RPMI7951 (cell line): ENCODE measurements at places on chromosomes 7 and 10. TPM values are rescaled to one million over a fixed set of nuclear protein-coding genes. Genes with fewer than 3 reads are reported as not detected.

DNA sequence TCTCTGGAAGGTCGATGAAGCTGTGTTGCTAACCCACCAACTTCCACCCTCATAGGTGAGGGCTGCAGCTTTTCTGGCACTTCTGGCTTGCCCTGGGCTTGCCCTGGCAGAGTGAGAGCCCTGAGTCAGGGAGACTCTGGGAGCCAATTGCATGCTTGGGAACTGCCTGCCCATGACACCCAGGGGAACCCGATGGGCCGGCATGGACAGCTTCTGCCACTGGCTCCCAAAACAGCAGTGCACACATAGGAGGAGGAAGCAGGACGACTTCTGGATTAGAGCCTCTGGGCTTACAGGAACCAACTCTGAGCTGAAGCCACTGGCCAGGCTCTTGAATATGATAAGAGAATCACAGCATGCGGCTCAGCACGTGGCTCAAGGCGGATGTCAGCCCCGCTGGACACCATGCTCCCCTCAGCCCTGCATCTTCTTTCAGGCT is 135.2 kb upstream of the UNC5B start:
- DNase-seq = no peak

- no peak for DNase-seq
Observed at GRCh38 chr7:73770002-73770859, at the start of gene CLDN3. TSS of gene CLDN3 (minus strand) at chr7:73770270. CDS start at chr7:73770049, 221 bp downstream.

DNA sequence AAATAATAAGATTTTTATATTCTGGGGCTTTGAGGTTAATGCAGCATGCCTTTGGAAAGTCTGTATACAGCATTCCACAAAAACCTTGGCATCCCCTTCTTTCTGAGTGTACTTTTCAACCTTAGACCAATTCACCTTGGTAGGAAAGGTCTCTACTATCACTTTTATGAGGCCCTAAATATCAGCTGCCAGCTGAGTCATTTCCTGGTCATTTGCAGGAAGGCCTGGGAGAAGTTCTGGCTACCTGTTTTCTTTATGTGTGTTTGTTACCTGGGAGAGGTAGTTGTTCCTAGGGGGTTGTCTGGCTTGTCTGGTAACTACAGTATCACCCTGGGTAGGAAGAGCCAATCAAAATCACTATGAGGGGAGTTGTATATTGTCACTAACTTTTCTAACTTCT is 4.1 kb downstream of the SPAM1 start:
- no peak for DNase-seq

DNA sequence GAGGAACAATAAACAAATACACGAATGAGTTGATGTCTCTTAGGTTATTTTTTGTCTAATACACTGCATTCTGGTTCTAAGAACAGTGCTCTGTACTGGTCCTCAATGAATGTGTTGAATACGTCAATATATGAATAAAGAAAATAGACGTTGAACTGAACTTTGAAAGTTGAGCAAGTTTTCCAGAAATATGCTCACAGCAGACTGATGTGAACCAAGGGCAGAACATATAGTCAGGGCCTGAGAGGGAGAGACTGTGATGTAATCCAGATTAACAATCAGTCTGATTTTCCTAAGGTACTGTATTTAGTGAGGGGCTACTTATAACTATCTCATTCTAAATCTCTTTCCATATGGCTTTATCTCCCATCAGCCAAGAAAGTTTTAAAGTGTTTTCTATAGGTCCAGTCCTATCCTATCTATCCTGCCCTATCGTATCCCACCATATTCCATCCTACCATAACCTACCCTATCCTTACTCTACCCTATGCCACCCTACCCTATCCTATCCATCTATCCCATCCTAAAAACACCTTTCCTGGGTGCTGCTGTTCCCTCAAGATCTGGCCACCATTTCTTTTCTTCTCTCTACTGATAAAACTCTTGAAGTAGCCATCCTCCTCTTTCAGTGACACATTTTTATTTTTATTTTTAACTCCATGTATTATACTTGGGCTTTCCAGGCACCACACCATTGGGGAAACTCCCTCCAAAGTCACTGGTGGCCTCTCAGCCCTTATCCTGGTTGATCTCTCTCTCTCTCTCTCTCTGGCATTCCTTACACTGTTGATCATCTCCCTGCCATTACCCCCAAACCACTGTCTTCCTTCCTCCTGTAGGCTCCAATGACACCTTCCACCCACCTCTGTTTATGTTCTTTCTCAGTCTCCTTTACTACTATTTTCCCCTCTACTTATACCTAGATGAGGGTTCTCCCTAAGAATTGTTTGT is 212.3 kb upstream of the SLC26A5 start:
- DNase-seq = no peak

- DNase-seq = no peak
Observed at GRCh38 chr10:124878457-124878739, 63.5 kb upstream of the ZRANB1 start.

GRCh38 chr7:129210256-129210988 is 14.4 kb upstream of the AHCYL2 start:
- peak; percentile 51 for DNase-seq

DNA sequence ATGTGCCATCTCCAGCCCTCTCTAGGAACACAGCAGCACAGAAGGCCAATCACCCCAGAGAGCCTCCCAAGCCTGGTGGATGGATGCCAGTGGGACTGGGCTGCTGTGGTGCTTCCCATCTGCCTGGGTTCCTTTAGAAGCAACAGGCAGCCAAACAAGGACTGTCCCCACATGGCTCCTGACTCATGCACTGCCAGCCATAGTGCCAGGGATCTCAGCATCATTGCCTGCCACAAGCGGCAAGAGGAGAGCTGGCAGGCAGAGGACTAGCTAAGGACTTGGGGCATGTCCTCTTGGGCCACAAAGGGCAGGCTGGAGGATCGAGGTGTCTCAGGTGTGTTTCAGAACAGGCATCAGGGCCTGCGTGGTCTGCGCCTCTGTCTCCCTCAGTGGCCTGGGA is 23.4 kb upstream of the FIGNL1 start:
- peak; percentile 51 for DNase-seq

DNA sequence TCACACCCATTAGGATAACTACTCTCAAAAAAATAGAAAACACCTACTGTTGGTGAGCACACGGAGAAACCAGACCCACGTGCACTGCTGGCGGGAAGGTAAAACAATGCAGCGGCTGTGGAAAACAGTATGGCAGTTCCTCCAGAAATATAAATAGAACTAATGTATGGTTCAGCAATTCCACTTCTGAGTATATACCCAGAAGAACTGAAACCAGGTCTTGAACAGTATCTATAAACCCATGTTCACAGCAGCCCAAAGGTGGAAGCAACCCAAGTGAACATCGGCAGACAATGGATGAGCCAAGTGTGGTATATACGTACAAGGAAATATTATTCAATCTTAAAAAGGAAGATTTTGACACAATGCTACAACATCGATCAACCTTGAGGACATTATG is 164.7 kb downstream of the ZMYND11 start:
- DNase-seq = no peak

DNA sequence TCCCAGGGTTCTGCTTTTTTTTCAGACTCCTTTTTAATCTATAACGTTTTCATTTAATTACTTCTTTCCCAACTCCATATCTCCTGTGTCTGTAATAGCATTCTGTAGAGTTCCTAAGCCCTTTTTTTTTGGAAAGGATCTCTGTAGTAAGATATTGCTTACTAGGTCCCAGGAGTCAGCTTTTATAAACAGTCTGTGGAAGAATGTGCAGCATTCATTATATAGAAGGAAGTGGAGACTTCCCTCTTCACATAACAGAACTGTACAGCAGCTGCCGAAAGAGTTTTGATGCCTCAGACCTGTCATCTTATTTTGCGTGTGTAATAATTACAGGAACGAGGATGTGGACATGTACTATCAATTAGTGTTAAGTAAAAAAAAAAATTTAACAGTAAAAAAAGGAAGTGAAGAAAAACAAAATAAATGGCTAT is 7.4 kb upstream of the STEAP4 start:
- no peak for DNase-seq

GRCh38 chr10:10796774-10797415 is 220.8 kb upstream of the CELF2 start:
- no peak for DNase-seq

GRCh38 chr10:126157189-126157588 is 231.1 kb downstream of the ADAM12 start:
- no peak for DNase-seq

GRCh38 chr7:6508950-6509349 is 42.3 kb downstream of the GRID2IP start:
- DNase-seq = no peak

GRCh38 chr10:101223274-101224059 is 5.8 kb downstream of the LBX1 start:
- DNase-seq = no peak

DNA sequence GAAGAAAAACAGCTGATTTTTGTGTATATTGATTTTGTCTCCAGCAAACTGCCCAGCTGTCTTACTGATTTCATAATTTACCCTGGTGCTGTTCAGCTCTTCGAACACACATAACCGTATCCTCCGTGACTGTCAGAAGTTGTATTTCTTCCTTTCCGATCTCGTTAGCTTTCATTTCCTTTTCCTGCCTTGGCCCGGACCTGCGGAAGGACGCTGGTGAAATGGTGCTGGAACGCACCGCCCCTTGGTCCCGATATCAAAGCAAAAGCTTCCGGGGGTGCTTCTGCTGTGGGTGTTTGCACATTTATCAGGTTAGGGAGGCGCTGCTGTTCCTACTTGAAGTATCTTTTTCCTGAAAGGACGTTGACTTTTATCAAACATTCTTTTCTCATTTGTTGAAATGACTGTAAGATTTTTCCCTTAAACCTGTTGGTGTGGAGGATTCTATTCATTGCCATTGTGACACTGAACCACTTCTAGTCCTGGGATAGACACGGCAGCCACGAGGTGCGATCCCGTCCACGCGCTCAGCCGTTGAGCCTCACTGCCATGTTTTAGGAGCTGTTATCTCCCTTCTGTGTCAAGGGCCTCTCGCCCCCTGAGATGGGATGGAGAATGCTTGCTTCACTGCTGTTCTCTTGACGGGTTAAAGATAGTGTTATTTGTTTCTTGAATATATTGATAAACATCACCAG is 72.6 kb downstream of the FOXL3 start:
- peak; percentile 30 for DNase-seq

GRCh38 chr7:101113836-101114235 is 13.1 kb upstream of the SERPINE1 start:
- no peak for DNase-seq

DNA sequence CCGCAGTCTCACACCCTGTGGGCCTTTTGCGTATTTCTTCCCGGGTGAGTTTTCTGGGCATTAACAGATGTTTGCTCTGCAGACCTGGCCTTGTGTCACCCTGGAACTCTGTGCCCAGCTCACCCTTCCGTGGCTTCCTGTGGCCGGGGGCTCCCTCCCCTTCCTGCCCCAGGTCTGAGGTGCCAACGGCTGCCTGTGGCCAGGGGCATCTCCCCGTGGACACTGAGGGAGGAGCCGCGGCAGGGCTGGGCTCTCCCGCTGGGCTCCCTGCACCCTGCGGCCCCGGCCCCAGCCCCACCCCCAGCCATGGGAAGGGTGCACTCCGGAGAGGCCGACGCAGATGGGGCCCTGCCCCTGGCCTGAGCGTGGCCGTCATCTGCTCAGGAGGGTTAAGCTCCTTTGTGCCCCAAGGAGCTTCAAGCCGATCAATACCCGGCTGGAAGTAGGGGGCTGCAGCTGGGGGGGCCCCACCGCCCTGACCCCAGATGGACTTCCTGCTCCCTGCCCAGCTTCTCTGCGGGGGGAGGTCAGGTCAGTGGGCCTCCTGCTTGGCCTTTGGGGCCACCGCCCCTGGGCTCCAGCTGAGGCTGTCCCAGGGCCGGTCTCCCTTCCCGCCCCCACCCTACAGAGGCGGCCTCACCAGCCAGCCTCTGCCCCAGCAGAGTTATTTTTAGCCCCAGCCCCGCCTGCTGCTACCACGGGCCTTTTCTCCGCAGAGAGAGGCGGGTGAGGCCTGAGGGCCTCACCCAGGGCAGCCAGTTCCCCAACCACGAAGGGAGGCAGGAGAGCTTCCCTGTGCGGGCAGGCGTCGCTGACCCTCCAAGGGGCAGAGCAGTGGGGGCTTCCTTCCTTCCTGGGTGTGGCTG is 24.2 kb downstream of the PWWP2B start:
- peak; percentile 85 for DNase-seq

GRCh38 chr7:114889646-114890285 is 32.1 kb upstream of the MDFIC start:
- DNase-seq = peak; percentile 94

GRCh38 chr7:25720427-25720826 is 431.6 kb upstream of the NFE2L3 start:
- DNase-seq = no peak

DNA sequence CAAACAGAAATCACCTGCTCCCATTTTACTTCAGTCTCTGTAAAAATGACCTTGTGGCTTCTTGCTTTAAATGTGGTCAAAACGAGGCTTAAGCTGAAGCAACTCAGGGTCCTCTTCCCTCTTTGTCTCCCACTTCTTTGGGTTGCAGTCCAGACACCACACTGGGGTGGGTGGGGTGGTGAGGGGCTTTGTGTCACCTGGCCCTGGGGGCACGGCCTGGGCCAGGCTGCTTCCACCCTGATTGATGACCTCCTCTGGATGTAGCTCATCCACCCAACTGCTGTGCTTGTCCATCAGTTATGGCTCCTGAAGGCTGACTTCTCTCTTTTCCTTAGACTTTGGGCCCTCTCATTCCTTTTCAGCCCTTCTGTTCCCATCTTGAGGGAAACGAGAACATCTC is 26.8 kb upstream of the NPS start:
- DNase-seq = no peak

DNA sequence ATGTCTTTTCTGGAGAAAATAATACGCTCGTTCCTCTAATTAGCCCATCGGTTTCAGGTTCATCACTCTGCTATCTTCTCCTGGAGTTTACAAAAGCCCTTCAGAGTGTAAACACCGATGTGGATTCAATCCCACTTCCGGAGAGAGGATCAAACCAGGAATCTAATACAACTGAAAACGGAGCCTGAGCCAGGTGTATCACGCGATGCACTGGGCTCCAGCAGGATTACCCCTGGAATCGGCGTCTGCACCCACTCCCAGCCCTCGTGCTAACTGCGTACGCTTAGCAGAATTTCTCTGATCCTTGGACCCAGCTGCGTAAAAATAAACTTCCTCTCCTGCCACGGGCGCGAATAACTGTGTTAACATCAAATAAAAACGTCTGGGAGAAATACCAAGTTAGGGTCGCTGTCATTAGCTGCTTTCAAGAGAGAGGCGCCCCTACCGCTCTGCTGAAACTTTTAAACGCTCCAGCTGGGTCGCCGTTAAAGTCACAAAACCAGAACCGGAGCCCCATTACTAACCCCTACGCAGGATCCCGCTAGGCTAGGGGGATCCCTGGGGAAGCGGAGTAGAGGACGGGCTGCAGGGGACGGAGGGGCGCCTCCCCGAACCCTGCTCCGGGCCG is 502 bp downstream of the ZNF3 start:
- DNase-seq = no peak

GDF2 gene
- not detected in 2 replicates for total RNA-seq

FAM221A gene
- total RNA-seq = 0.72 and 1.7 TPM in 2 replicates

MYL10 gene
- total RNA-seq = 0.20 TPM in 1 of 2 replicates, not detected in the other

CFTR gene
- total RNA-seq = not detected in 2 replicates

HOXA2 gene
- total RNA-seq = 0.84 and 1.1 TPM in 2 replicates

EBLN1 gene
- total RNA-seq = not detected in 2 replicates

CRHR2 gene
- not detected in 2 replicates for total RNA-seq

TCF7L2 gene
- total RNA-seq = 0.96 and 2.1 TPM in 2 replicates

RP9 gene
- total RNA-seq = 20.7 and 23.9 TPM in 2 replicates

ARHGAP19 gene
- total RNA-seq = 5.8 and 6.0 TPM in 2 replicates

CCL24 gene
- total RNA-seq = not detected in 2 replicates

GPNMB gene
- total RNA-seq = 146 and 188 TPM in 2 replicates
